RPMI7951 (cell line): ENCODE measurements at places on chromosomes 11 and 22. TPM values are rescaled to one million over a fixed set of nuclear protein-coding genes. Genes with fewer than 3 reads are reported as not detected.

- DNase-seq, result no peak
These were observed 488 bp upstream of the SELENOM start for GRCh38 chr22:31107894-31108218.

Gene RCN1
- 192 and 209 TPM in 2 replicates for total RNA-seq

DNA sequence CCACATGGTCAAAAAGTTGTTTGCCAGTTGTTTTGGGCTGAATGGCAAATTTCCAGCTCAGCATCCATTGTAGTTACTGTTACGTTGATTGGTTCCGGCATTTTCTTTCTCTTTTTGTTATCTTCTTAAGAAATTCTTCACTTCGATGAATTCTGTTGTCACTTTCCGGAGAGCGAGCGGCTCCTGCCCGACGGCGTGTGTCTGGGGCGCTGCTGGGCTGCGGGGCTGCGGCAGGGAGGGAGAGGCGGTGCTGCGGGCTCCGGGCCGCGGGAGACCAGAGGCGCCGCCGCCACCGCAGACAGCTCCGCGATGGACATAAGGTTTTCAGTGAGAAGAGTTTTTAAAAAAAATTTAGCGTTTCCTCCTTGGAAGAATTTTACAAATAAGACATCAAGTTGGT, 117.4 kb downstream of the RRM1 start:
- DNase-seq, result no peak

Gene RAC2
- 138 and 151 TPM in 2 replicates for total RNA-seq

Gene OR51M1
- not detected in 2 replicates for total RNA-seq

DNA sequence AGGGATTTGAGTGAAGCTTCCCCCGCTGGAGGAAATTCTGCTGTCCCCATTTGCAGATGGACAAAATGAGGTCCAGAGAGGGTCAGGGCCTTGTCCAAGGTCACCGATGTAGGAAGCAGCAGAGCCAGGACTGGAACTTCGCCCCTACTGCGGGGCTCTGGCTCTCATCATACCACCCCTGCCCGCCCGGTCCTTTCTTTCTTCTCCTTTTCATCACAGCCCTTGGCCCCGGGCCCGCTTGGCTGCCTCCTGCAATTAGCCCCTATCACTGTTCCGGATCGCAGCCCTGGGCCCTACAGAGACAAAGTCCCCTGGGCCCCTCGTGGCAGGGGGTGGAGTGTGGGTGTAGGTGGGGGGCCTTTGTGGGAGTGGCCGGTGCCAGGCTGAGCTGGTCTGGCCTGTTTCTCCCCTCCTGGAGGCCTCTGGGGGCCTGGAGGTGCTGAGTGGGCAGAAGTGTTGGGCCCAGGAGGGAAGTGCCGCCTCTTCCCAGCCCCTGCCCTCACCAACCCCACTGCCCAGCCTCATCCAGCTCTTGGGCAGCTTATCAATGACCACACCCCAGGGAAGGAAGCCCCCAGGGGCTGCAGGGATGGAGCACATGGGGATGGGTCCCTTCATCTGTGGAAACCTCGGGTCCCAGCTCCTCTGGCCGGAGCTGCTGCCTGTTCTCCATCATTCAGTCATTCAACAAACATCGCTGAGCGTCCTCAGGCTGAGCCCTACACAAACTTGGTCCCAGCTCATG, 3.4 kb downstream of the EMID1 start:
- no peak for DNase-seq

DNA sequence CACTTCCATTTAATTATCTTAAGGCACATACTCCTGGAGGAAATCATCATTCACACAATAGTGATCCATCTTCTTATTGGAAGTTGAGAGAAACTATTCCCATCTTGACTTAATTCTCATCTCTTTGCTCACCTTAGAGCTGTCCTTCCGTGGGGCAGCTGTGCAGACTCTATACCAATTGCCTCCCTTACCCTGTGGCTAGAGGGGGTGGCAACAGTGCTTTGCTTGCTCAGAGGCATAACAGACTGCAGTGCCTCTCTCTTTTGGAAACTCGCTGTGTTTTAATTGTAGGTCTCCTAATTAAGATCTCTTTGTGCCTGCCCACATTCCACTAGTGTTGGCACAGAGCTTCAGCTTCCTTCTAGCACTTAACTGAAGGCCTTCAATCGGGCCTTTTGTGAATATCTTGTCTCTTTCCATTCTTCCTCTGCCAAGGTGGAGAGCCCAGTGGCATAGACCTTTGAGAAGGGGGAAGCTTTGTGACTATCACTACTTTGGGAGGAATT, 5.5 kb downstream of the KMT2A start:
- DNase-seq, result no peak

Gene KLHL35
- 1.6 and 1.8 TPM in 2 replicates for total RNA-seq

DNA sequence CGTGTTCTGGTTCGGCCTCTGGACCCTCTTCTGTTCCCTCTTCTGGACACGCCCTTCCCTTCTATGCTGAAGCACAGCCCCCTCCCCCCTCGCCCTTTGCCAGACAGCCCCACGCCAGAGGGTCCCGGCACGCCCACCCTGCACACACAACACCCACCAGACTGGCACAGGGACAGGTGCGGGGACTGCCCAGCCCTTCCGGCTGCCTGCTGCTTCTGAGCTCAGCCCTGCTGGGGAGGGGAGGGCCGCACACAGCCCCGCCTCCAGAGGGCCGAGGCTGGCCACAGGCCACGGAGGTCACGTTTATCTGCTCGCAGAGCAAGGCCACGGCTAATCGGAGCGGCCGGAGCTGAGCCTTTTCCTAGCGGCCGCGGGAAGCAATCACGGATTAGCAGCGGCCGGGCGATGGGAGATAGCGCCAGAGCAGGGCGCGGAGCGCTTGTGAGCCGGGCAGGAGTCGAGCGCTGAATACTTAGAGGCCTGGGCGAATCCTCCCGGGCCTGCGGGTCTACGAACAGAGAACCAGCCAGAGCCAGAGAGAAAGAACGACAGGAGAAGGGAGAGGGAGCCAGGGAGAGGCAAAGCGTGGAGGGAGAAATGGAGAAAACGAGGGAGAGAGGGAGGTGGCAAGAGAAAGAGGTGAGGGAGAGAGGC, 21.5 kb downstream of the OTUB1 start:
- peak; percentile 77 for DNase-seq

- no peak for DNase-seq
These were observed 1.0 kb downstream of the HOATZ start for GRCh38 chr11:111515591-111515990.

Gene OR10D3
- not detected in 2 replicates for total RNA-seq

Gene NCR3LG1
- 1.1 TPM in 2 replicates for total RNA-seq

DNA sequence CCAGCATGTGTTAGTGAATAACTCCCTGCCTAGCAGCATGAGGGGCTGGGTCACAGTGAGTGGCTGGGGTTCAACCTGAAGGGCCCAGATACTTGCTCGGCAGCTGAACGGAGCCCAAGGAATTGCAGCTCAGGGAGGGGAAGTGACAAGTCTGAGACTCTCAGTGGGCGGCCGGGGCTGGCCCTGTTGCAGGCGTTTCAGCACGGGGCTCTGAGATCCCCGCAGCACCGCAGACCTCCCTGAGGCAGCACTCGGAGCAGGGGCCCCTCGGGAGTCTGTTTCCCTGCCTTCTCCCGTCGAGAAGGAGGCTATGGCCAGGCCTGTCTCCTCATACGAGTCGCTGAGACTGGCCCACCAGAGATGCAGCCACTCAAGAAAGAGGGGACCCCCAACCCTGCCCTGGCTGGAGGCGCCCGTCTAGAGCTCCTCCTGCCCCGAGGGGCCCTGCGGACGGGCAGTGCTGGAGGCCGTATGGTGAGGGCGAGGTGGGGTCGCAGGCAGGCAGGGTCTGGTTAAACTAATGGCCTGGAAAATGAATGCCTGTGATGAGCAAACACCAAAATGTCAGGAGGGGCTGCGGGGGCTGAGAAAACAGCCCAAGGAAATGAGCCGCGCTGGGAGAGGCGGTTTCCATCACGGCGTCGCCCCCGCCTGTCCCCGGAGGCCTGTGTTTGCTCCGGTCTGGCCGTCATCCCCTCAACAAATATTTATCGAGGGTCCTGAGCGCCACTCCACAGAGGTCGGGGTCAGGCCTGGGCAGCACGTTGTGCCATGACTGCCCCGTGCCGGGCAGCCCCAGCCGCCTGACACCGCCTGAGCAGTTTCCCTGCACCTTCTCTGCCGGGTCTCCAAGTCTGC, 9.3 kb downstream of the TSSC4 start:
- no peak for DNase-seq

- DNase-seq, result no peak
These were observed 90.0 kb downstream of the SBF2 start for GRCh38 chr11:10204021-10204420.

Gene TMEM121B
- total RNA-seq, result not detected in 2 replicates

DNA sequence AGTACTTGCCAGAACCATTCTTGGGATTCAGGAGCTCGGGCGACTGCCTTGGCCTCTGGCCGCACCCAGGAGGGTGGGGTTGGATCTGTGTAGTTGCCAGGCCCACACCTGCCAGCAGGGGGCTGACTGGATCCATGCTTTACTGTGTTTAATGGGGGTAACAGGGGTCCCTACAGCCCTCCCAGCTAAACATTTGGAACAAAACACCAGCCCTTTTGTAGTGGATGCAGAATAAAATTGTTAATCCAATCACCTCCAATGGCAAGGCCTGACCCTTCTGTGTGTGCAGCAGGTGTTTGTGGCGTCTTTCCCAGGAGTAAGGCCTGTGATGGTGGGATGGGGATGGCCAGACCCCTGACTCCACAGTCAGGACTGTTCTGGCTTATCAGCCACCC, 22.5 kb downstream of the SUN2 start:
- DNase-seq, result peak; percentile 22

GRCh38 chr11:134409552-134410429, 2.3 kb downstream of the B3GAT1 start:
- DNase-seq, result no peak
